ENCODE measurements at places on chromosomes 7 and 10. TPM values are rescaled to one million over a fixed set of nuclear protein-coding genes. Genes with fewer than 3 reads are reported as not detected.

The CALCR gene
- 0.14 TPM for total RNA-seq

The TWIST1 gene
- total RNA-seq: 34.4 TPM

The CRHR2 gene
- not detected for total RNA-seq

The CXCL12 gene
- total RNA-seq: 1.6 TPM

The IFT22 gene
- 24.2 TPM for total RNA-seq

The MUC3A gene
- not detected for total RNA-seq

The FOXI2 gene
- not detected for total RNA-seq

The MSMB gene
- not detected for total RNA-seq
